ELR (cell line): ENCODE measurements at places on chromosomes 1 and 21.
A peak's percentile ranks its signal among the peaks of the same experiment; 100 is the strongest.

- DNase-seq = no peak
Measured at GRCh38 chr1:9402256-9402616, 109.5 kb downstream of the SPSB1 start.

DNA sequence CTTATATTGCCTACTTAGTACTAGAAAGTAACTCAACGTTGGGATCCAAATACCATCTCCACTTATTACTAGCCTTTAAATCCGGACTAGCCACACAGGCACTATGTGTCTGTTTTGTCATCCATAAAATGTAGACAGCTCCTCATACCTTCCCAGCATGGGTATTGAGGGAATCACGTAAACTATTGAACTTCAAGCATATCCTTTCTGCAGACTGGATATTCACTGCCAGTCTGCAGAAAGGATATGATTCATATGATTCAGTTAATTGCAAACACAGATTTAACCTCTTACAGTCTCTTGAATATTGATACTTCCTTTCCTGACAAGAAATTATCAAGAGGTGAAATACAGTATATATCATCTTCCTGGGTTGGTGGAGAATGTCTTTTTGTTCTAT is 186.0 kb downstream of the LEPR start:
- DNase-seq = peak; percentile 56

DNA sequence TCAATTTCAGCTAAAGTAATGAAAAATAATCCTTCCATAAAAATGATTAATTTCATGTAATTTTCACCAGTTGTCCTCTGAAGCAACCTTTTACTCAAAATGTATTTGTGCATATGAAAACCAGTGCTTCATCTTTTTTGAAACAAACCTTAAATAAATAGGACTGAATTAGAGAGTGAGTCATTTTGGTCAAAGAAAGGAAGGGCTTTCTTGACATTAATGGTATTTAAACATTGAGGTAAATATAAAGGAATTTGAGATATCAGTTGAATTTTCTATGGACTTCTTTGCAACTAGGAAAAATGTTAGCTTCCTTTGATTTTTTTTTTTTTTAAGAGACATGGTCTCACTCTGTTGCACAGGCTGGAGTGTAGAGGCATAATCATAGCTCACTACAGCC is 38.7 kb downstream of the SNX7 start:
- no peak for DNase-seq

DNA sequence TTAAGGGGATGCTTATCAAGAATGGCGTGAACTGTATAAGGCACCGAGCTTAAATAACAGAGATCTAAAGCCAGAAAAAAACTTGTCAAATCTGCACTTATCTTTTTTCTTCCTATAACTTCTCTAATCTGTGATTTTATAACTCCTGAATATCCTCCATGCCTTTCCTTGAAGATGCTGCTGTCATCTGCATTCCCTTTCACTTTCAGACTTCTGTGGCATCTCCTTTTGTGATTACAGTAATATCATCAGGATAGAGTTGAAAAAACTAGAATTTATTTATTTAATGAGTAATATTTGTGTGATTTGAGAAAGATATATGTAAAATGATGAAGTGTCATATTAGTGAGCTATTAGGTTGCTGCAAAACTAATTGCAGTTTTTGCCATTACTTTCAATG is 357.8 kb upstream of the PTBP2 start:
- peak; percentile 48 for DNase-seq

- DNase-seq = peak; percentile 75
Measured at GRCh38 chr1:1230656-1231399, 973 bp downstream of the SDF4 start.

DNA sequence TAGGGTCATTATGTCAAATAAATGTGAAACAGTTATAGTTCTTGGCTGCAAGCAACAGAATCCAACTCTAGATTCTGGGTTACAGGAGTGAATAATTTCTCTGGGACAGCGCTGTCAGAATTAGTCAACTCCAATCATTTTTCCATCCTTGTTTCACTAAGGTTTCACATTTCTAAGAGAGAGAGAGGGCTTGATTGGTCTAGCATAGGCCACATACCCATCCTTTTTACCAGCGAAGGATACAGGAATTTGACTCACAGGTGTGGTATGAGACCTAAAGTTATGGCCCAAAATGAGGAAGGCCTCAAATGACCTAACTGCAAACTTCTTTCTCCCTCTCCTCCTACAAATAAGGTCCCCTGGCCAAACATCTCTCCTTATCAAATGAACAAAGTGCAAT is 25.5 kb upstream of the RGS8 start:
- DNase-seq = no peak

GRCh38 chr1:16120940-16121410 is 34.9 kb downstream of the EPHA2 start:
- no peak for DNase-seq

- no peak for DNase-seq
Measured at GRCh38 chr1:199512037-199512710, 515.3 kb upstream of the NR5A2 start.

GRCh38 chr1:36864182-36864822 is 170.0 kb downstream of the GRIK3 start:
- no peak for DNase-seq

DNA sequence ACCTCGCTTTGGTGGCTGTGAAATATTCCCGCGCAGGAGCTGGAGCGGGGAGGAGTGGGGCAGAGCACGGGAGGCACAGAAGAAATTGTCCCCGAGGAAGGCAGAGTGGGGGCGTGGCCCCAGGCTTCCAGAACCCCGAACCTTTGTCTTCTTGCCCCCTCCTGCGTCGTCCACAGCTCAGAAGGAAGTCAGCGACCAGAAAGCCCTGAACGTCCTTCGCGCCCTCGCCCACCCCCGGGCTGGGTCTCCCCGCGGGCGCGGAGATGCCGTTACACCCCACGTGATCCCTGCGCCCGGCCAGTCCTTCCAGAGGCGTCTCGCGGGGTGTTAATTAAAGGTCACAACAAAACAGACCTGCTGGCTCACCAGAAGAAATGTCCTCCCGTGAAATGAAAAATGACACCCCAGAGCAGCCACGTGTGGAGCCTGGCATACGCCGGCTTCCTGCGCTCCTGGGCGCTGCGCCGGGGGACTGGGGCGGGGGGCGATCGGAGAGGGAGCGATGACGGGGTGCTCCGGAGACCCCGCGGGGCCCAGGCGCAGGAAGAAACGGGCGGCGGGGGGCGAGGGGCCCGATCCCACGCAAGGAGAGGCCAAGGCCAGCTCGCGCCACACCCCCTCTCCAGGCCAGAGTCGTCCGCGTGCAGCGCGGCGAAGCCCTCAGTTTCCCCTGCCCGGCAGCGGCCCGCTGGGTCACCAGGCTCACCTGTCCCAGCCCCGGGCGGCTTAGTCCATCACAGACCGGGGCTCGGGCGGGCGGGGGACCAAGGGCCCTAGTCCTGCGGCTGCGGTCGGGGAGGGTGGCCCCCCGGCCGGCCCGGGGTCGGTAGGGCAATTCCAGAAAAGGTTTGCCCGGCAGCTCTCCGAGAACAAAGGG is 995 bp upstream of the KIF26B start:
- peak; percentile 35 for DNase-seq

DNA sequence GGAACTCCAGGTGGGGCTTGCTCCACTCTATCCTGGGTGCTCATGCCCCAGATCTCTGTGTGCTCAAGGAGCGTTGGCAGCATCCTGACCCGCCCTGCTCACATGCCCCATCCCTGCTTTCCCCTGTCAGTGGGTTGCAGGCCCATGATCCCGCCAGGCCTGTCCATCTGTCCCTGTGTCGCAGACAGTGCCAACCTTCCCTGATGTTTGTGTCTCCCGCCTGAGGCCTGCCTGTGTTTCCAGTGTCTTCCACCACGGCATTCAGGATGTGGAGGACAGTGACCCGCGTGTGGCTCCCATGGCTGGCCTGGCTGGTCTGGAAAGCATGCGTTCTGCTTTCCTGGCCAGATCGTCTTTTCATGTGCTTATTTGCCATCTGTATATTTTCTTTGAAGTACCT is 82.9 kb downstream of the PCBP3 start:
- DNase-seq = no peak

- DNase-seq = no peak
Measured at GRCh38 chr1:16116002-16116401, 39.9 kb downstream of the EPHA2 start.

DNA sequence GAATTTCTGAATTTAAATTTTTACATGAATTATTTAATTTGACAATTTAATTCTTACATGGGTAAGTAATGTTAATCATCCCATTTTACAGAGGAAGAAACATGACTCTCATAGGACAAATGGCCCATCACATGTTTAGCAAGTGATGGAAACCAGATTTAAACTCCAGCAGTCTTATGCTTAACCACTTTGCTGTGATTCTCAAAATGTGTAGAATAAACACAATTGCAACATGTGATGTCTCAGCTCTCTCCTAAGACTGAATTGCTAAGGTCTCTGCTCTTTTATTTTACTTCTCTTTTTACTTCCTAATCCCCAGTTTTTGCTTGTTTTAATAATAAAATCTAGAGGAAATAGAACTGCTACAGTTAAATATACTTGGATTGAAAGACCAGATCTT is 42.8 kb downstream of the HS2ST1 start:
- no peak for DNase-seq

GRCh38 chr1:175054736-175055135 is 12.9 kb upstream of the TNN start:
- no peak for DNase-seq
